Activated CD4-positive, alpha-beta memory T cell treated with anti-CD3 and anti-CD28 coated beads for 36 hours (primary cell): ENCODE measurements at places on chromosomes 11 and 22.

GRCh38 chr11:47225552-47226400 lies 11.0 kb downstream of the DDB2 start:
- H3K36me3 ChIP-seq: peaks cover 53% of the 10 kb centered on the region
- H3K4me1 ChIP-seq: peaks cover 24% of the 10 kb centered on the region
- DNase-seq: peak; percentile 57

- DNase-seq: no peak
- H3K4me1 ChIP-seq: no peaks in the 10 kb centered on the region
- H3K4me3 ChIP-seq: no peak overlapping the region
- H3K27me3 ChIP-seq: no peaks in the 10 kb centered on the region
- no peaks in the 10 kb centered on the region for H3K36me3 ChIP-seq
- H3K27ac ChIP-seq: no peak overlapping the region
These were observed 128.3 kb downstream of the NTM start for GRCh38 chr11:131498631-131499160.

- no peak overlapping the region for H3K27ac ChIP-seq
- H3K4me3 ChIP-seq: no peak overlapping the region
- H3K4me1 ChIP-seq: peaks cover 8% of the 10 kb centered on the region
- no peak for DNase-seq
- H3K36me3 ChIP-seq: no peaks in the 10 kb centered on the region
These were observed 73.4 kb upstream of the TTC12 start for GRCh38 chr11:113240790-113241635.

- no peak overlapping the region for H3K4me3 ChIP-seq
- no peak overlapping the region for H3K27ac ChIP-seq
- no peaks in the 10 kb centered on the region for H3K27me3 ChIP-seq
- H3K36me3 ChIP-seq: no peaks in the 10 kb centered on the region
- H3K4me1 ChIP-seq: no peaks in the 10 kb centered on the region
- DNase-seq: no peak
These were observed 39.2 kb upstream of the ARHGAP42 start for GRCh38 chr11:100647861-100648260.

- H3K4me3 ChIP-seq: no peak overlapping the region
- H3K27me3 ChIP-seq: no peaks in the 10 kb centered on the region
- DNase-seq: no peak
- no peaks in the 10 kb centered on the region for H3K4me1 ChIP-seq
- no peaks in the 10 kb centered on the region for H3K36me3 ChIP-seq
- no peak overlapping the region for H3K27ac ChIP-seq
These were observed 10.4 kb downstream of the MLC1 start for GRCh38 chr22:50074551-50075530.

DNA sequence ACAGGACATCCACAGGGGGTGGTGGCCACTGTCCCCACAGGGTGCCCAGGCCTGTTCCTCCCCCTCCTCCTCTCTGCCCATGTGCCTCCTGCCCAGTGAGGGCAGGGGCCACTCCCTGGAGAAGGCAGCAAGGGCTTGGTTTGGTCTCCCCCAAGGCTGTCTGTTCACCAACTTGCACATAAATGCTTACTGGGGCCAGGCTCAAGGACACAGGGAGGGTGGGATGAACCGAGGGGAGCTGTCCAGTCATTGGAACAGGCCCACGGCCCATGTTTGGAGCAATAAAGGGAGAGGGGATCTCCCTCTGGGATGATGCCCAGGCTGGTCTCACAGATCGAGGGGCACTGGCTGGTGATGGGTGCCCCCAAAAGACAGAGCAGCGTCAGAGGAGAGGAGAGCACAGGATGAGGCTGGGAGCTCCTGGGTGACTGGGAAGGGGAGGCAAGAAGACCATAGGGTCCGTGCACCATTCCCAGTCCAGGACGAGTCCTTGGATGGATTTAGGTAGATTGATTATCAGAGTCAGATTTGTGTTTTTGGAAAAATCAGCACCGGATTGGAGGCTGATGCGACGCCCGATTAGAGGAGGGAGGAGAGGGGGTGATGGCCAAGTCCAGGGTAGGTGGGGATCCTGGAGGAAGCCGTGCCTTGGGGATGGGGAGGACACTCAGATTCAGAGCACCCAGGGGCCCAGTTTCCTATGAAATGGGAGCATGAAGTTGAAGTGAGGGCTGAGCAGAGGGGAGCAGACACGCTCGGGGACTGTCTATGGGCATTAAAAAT lies 1.1 kb downstream of the IGLL5 start:
- H3K27ac ChIP-seq: no peak overlapping the region
- no peaks in the 10 kb centered on the region for H3K36me3 ChIP-seq
- H3K27me3 ChIP-seq: peaks cover 23% of the 10 kb centered on the region
- H3K4me3 ChIP-seq: no peak overlapping the region

- H3K27me3 ChIP-seq: no peaks in the 10 kb centered on the region
- peak within 1 kb of the TSS; percentile 100 for H3K27ac ChIP-seq
- peaks cover 46% of the 10 kb centered on the region for H3K36me3 ChIP-seq
- no peak for DNase-seq
- H3K4me3 ChIP-seq: peak within 1 kb of the TSS; percentile 100
These were observed at the start of gene PCF11 for GRCh38 chr11:83156996-83157593. PCF11 (plus strand) TSS chr11:83157131; CDS start chr11:83157440, 309 bp downstream.

DNA sequence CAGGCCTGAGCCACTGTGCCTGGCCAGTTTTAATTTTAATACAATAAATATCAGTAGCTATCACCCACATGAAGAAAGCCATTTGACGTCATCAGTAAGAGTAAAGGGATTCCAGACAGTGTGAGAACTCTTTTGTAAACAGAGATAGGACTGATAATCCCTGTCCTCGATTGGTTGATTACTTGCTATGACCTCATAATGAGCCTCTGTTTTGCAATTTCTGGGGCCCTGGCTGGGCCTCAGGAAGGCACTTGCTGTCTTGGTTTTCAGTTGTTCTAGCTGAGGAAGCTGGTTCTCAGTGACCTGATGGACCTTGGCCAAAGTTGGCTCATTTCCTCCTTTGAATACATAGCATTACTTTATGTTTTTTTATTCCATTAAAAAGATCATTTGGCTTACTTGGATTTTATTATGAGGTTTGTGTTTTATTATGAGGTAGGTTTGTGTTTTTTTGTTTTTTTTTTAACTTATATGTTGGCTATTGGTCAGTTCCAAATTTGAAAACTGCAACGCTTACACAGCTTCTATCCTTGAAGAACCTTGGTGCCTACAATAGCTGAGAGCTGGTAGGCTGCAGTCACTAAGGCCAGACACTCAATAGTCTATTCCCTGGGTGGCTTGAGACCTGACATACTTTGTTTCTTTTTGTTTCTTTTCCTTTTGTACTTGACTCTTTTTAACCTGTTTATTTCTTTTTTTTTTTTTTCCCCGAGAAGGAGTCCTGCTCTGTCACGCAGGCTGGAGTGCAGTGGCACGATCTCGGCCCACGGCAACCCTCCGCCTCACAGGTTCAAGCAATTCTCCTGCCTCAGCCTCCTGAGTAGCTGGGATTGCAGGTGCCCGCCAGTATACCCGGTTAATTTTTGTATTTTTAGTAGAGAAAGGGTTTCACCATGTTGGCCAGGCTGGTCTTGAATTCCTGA lies 20.0 kb downstream of the MARK2 start:
- no peak for DNase-seq
- H3K36me3 ChIP-seq: peaks cover 15% of the 10 kb centered on the region
- H3K4me1 ChIP-seq: peaks cover 38% of the 10 kb centered on the region
- H3K4me3 ChIP-seq: no peak overlapping the region
- H3K27ac ChIP-seq: no peak overlapping the region

GRCh38 chr11:102780491-102780918 lies at the start of gene MMP10:
MMP10 (minus strand) TSS chr11:102780628; CDS start chr11:102780591, 37 bp downstream.
- H3K36me3 ChIP-seq: no peaks in the 10 kb centered on the region
- no peak within 1 kb of the TSS for H3K27ac ChIP-seq
- no peaks in the 10 kb centered on the region for H3K4me1 ChIP-seq
- H3K4me3 ChIP-seq: no peak within 1 kb of the TSS
- peaks cover 7% of the 10 kb centered on the region for H3K27me3 ChIP-seq

DNA sequence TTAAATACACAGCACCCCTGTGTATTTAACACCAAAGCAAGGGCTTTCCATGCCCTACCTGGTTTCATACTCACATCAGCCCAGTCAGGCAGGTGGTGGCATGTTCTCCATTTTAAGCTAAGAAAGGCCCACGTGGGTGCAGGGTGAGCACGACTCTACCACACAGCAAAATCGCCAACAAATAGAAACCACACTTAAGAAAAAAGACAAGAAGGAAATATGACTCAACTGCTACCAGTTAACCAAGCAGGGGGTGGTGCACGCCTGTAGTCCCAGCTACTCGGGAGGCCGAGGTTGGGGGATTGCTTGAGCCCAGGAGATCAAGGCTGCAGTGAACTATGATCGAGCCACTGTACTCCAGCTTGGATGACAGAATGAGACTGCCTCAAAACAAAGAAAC lies 35.2 kb upstream of the TFIP11 start:
- DNase-seq: peak; percentile 56
- peaks cover 9% of the 10 kb centered on the region for H3K36me3 ChIP-seq
- no peaks in the 10 kb centered on the region for H3K27me3 ChIP-seq
- H3K27ac ChIP-seq: peak overlapping the region; percentile 65

DNA sequence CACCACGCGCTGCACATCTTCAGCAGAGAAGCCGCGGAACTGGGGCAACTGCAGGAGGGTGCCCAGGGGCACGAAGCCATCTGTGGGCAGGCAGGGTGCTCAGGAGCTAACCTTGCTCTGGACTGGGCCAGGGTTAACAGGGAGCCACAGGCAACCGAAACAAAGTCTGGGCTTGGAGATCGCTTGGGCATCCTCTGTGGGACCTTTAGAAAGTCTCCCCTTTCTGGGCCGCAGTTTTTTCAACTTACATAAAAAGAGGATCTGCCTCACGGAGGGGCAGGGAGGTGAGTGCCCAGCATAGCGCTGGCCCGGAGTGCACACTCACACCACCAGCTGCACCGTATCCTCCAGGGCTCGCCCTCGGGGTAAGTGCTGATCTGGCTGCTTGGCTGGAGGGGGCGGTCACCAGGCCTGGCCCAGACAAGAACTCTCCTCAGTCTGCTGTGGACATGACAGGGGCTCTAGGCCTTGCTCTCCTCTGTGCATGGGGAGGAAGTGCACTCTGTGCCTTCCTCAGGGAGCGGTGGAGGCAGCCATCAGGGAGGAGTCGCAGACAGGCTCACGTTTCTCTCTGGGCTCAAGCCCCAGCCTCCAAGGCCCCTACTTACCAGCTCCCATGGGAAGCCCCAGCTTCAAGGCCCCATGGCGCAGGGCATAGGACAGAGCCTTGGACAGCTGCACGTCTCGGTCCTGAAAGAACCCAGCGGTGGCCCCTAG lies 937 bp downstream of the TRPT1 start:
- peak overlapping the region; percentile 88 for H3K4me3 ChIP-seq
- no peaks in the 10 kb centered on the region for H3K27me3 ChIP-seq
- no peak for DNase-seq
- H3K36me3 ChIP-seq: peaks cover 7% of the 10 kb centered on the region
- peak overlapping the region; percentile 83 for H3K27ac ChIP-seq

- no peak overlapping the region for H3K4me3 ChIP-seq
- no peaks in the 10 kb centered on the region for H3K36me3 ChIP-seq
- no peak overlapping the region for H3K27ac ChIP-seq
- no peak for DNase-seq
- peaks cover 2% of the 10 kb centered on the region for H3K27me3 ChIP-seq
- H3K4me1 ChIP-seq: peaks cover 18% of the 10 kb centered on the region
These were observed 4.2 kb upstream of the NFAM1 start for GRCh38 chr22:42436404-42436803.

- H3K27me3 ChIP-seq: no peaks in the 10 kb centered on the region
- H3K36me3 ChIP-seq: no peaks in the 10 kb centered on the region
- no peak overlapping the region for H3K27ac ChIP-seq
- no peaks in the 10 kb centered on the region for H3K4me1 ChIP-seq
These were observed 1407.6 kb upstream of the RAG2 start for GRCh38 chr11:38005597-38005996.

DNA sequence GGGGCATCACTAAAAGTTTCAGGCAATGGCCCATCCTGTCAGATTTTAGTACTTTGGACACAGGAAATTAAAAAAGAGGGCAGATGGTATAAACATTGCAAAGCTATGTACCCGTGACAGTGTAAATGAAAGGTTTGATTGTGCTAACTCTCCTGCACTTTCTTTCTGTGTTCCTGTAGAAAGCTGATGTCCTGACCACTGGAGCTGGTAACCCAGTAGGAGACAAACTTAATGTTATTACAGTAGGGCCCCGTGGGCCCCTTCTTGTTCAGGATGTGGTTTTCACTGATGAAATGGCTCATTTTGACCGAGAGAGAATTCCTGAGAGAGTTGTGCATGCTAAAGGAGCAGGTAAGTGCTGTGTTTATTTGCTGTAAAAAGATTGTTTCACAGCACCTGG lies 10.3 kb downstream of the CAT start:
- H3K4me3 ChIP-seq: no peak overlapping the region
- peak; percentile 40 for DNase-seq
- peaks cover 23% of the 10 kb centered on the region for H3K36me3 ChIP-seq
- H3K4me1 ChIP-seq: peaks cover 22% of the 10 kb centered on the region

GRCh38 chr22:46486996-46487717 lies 50.3 kb downstream of the CELSR1 start:
- no peak overlapping the region for H3K27ac ChIP-seq
- H3K4me3 ChIP-seq: no peak overlapping the region
- peaks cover 8% of the 10 kb centered on the region for H3K4me1 ChIP-seq

GRCh38 chr11:1067812-1068496 lies 6.7 kb upstream of the MUC2 start:
- H3K36me3 ChIP-seq: no peaks in the 10 kb centered on the region
- peaks cover 7% of the 10 kb centered on the region for H3K27me3 ChIP-seq
- DNase-seq: no peak
- peaks cover 4% of the 10 kb centered on the region for H3K4me1 ChIP-seq
- H3K4me3 ChIP-seq: no peak overlapping the region

DNA sequence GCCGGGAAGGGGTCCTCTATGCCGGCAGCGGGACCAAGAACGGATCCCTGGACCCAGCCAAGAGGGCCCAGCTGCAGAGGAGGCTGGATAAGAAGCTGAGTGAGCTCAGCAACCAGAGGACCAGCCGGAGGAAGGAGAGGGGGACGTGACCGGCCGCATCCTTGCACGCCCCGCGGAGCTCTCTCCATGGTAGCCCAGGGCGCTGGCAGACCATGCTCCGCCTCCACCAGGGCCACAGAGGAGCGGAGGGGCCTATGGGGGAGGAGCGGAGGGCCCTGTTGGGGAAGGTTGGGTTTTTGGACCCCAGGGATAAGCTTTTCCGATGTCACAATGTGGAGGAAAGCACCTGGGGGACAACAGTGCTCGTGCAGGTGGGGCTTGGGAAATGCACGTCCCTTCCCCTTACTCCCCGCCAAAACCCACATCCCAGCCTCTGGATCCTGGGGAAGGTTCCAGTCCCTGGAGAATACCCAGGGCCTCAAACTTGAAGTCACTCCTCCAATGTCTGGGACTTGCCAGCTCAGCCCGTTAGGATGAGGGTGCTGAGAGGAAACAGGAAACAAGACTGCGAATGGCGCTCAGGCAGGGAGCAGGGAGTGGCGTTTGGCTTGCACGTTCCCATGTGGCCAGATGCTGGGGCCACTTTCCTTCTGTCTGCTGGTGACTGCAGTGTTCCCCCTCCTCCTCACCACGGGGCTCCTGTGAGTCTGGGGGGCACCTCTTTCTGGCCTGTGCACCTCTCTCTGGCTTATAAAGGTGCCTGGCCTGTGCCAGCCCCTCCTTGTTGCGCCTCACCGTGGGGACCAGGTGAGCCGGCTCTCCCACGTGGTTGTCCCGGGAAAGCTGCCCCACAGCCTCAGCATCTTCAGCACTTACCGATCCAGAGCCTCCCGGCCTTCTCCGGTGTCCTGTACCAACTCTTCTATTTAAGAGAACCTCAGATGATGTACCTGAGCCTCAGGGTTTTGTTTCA lies 36.2 kb downstream of the IGHMBP2 start:
- peaks cover 7% of the 10 kb centered on the region for H3K36me3 ChIP-seq
- no peak overlapping the region for H3K4me3 ChIP-seq
- no peak overlapping the region for H3K27ac ChIP-seq
- no peaks in the 10 kb centered on the region for H3K27me3 ChIP-seq

GRCh38 chr22:35684270-35684700 lies 33.4 kb upstream of the APOL5 start:
- no peaks in the 10 kb centered on the region for H3K27me3 ChIP-seq
- DNase-seq: no peak
- no peak overlapping the region for H3K27ac ChIP-seq
- H3K36me3 ChIP-seq: peaks cover 6% of the 10 kb centered on the region
- H3K4me1 ChIP-seq: peaks cover 11% of the 10 kb centered on the region
